GM23338 (cell line): ENCODE measurements at places on chromosomes 2 and 18. TPM values are rescaled to one million over a fixed set of nuclear protein-coding genes. Genes with fewer than 3 reads are reported as not detected.

Gene THAP4
- 80.4 and 81.6 TPM in 2 replicates for total RNA-seq

Gene ABCG8
- total RNA-seq, result 0.31 and 0.35 TPM in 2 replicates

Gene TXNDC9
- total RNA-seq, result 48.1 and 54.4 TPM in 2 replicates

DNA sequence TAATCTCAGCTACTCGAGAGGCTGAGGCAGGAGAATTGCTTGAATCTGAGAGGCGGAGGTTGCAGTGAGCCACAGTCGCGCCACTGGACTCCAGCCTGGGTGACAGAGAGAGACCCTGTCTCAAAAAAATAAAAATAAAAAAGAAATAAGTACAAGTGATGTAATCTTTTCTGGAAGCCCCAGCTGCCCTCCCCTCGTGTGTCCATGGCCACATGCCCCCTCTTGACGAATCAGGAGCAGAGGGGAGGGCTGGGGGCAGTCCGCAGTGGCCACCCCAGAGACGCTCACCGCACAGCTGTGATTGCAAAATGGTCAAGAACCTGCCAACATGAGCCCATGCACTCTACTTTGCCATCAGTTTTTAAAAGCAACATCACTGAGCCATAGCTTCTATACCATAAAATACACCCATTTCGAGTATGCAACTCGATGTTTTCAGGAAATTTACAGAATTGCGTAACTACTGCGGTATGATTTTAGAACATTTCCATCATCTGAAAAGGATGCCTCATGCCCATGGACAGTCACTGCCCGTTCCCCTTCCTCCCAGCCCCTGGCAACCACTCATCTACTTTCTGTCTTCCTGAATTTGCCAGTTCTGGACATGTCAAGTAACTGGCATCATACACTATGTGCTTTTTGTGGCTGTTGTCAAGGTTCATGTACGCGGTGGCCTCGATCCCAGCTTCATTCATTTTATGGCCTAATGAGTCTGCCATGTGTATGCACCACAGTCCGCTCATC is 88.1 kb downstream of the NDUFA10 start:
- no peak overlapping the region for H3K4me3 ChIP-seq
- no peak overlapping the region for H3K27ac ChIP-seq
- no peak for DNase-seq

DNA sequence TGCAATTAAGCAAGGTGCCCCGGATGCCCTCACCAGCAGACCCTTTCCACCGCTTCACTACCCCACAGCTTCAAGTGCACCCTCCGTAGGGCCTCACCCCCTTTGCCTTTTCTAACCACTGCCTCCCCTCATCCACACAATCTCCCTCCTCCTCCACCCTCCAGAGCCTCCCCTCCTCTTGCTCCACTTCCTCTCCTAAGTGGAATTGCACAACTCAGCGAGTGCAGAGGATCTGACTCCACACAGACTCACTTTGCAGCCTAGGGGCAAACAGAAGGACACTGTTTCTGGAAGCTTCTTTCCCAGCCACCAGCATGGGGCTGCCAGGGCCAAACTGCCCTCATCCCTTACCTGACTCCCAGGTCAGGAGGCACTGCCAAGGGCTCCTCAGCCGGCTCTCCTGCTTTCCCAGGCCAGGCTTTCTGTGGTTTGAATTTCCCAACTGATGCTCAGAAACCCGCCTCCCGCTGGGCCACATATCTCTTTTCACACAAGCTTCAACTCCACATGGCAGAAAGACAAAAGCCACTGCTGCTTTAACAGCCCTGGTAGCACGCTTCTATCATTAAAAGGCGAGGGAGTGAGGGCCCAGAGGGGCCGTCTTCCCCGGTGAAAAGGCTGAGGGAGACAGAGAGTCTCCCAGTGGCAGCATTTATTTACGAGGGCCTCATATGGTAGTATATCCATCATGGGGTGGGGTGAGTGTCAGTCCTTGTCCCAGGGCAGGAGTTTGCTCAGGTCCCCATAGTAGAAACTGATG is 74.7 kb upstream of the MGAT4A start:
- no peaks in the 10 kb centered on the region; the same call in 1 of the 2 replicates for H3K4me1 ChIP-seq
- H3K4me3 ChIP-seq, result no peak overlapping the region
- no peaks in the 10 kb centered on the region for H3K27me3 ChIP-seq
- no peak for DNase-seq
- no peak overlapping the region for H3K27ac ChIP-seq
- H3K36me3 ChIP-seq, result no peaks in the 10 kb centered on the region

GRCh38 chr2:203763241-203763937 is 57.0 kb downstream of the CD28 start:
- 0 out of 2 replicates have a peak, but pooled peaks cover 4% of the 10 kb centered on the region for H3K4me1 ChIP-seq
- no peak for DNase-seq
- H3K4me3 ChIP-seq, result no peak overlapping the region
- peaks cover 3% of the 10 kb centered on the region; the same call in 1 of the 2 replicates for H3K36me3 ChIP-seq
- H3K27me3 ChIP-seq, result no peaks in the 10 kb centered on the region

DNA sequence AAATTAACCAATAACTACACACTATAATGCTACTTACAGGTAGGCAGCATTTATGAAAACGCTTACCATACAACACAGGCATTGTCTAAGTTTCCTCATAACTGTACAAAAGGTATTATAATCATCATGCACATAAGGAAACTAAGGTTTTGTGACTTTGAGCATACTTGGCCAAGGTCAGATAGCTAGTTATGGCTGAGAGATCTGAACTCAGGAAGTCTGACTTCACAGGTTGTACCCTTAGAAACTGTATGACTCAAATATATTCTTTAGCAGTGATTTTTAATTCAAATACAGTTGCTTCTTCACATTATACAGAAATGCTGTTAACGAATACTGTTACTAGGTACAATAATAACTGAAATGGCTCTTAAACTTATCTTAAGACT is 89.3 kb downstream of the TRIP12 start:
- H3K4me1 ChIP-seq, result no peaks in the 10 kb centered on the region
- H3K36me3 ChIP-seq, result peaks cover 9% of the 10 kb centered on the region; the same call in 1 of the 2 replicates
- no peak overlapping the region for H3K27ac ChIP-seq

GRCh38 chr2:223090039-223090438 is 38.0 kb downstream of the KCNE4 start:
- H3K36me3 ChIP-seq, result no peaks in the 10 kb centered on the region
- peaks cover 8% of the 10 kb centered on the region; the same call in 1 of the 2 replicates for H3K4me1 ChIP-seq
- no peak for DNase-seq
- no peak overlapping the region for H3K27ac ChIP-seq
- H3K27me3 ChIP-seq, result no peaks in the 10 kb centered on the region
- no peak overlapping the region for H3K4me3 ChIP-seq

DNA sequence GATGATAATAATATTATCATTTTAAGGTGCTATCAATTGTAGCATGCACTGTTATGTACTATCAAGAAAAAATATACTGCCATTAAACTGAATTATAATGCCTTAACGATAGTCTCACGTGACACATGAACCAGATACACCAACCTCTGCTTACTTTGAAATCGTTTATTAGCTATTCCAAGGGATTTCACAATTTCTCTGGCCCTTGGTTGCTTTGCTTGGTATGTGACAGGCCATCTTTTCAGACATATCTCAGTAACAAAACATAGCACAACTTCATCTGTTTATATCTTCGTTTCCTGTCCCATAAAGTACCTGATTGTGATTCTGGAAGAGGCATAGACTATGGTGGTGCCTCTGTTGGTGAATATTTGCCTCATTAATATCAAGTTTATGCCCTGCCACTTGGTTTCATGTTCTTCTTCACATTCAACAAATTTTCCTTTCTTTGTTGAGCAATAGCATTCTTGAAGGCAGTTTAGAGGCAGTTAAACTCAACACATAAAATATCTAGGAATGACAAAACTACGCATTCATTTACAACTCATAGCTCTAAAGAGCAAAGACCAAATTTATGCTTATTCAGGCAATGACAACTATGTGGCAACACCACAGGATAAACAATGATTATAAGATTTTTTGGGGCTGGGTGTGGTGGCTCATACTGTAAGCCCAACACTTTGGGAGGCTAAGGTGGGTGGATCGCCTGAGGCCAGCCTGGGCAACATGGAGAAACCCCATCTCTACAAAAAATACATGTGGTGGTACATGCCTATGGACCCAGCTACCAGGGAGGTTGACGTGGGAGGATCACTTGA is 84.3 kb downstream of the MCFD2 start:
- H3K4me3 ChIP-seq, result no peak overlapping the region
- no peak overlapping the region for H3K27ac ChIP-seq
- H3K27me3 ChIP-seq, result no peaks in the 10 kb centered on the region
- DNase-seq, result no peak
- H3K4me1 ChIP-seq, result no peaks in the 10 kb centered on the region

GRCh38 chr2:222194669-222195068 is 104.1 kb downstream of the PAX3 start:
- H3K27ac ChIP-seq, result no peak overlapping the region
- no peak overlapping the region for H3K4me3 ChIP-seq
- DNase-seq, result no peak
- no peaks in the 10 kb centered on the region for H3K36me3 ChIP-seq
- H3K4me1 ChIP-seq, result no peaks in the 10 kb centered on the region

GRCh38 chr2:149004836-149005235 is 33.7 kb upstream of the LYPD6B start:
- no peak overlapping the region for H3K4me3 ChIP-seq
- no peaks in the 10 kb centered on the region for H3K27me3 ChIP-seq
- peaks cover 27% of the 10 kb centered on the region for H3K4me1 ChIP-seq
- H3K36me3 ChIP-seq, result peaks cover 13% of the 10 kb centered on the region

DNA sequence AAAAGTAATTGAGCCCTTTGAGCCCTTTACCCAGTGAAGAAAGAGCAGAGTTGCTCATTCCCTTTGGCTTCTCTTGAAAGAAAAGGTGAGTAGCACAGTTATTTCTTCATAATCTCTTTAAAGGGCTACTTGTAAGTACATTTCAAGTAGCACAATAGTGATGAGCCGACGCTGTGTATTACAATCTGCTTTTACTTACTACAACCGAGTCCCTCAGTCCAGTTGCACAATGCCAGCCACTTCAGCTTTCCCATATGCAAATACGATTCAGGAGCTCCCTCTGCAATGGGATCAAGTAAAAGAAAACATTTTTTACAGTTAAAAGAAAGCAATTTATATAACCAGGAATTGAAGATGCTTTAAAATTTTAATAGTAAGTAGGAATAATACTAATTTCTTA is 868.5 kb downstream of the RNF144A start:
- no peaks in the 10 kb centered on the region for H3K36me3 ChIP-seq
- DNase-seq, result no peak
- no peak overlapping the region for H3K27ac ChIP-seq
- H3K4me1 ChIP-seq, result no peaks in the 10 kb centered on the region
- no peaks in the 10 kb centered on the region for H3K27me3 ChIP-seq
- no peak overlapping the region for H3K4me3 ChIP-seq

DNA sequence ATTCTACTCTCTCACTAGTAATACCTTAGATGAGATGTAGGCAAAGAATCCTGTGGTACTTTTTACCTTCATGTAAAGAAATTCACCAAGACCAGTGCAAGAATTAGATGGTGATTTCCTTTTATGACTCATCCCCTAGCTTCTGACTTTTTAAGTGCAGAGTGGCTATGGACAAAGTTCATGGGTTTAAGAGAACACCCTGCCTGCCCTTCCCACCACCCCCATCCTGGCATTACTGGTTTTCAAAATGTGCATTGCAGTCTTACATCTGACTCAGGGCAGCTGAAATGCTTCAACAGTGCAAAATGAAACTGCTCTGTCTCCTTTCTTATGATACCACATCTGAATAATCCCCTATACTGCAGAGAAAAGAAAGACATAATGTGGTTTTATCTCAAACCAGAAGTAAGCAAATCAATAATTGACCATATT is 22.6 kb downstream of the MAIP1 start:
- peaks cover 12% of the 10 kb centered on the region for H3K4me1 ChIP-seq
- no peaks in the 10 kb centered on the region for H3K36me3 ChIP-seq
- no peaks in the 10 kb centered on the region for H3K27me3 ChIP-seq

GRCh38 chr2:16014041-16014787 is 73.9 kb downstream of the MYCN start:
- no peak overlapping the region for H3K27ac ChIP-seq
- H3K27me3 ChIP-seq, result no peaks in the 10 kb centered on the region
- H3K36me3 ChIP-seq, result no peaks in the 10 kb centered on the region

- H3K36me3 ChIP-seq, result no peaks in the 10 kb centered on the region
- DNase-seq, result no peak
- no peak overlapping the region for H3K4me3 ChIP-seq
Observed at GRCh38 chr18:46728219-46728930, 28.5 kb downstream of the ST8SIA5 start.
